ENCODE measurements at places on chromosomes 7 and 10.

GRCh38 chr10:81873932-81874816 lies 820 bp upstream of the NRG3 start:
- DNase-seq = peak; percentile 7

- no peak for DNase-seq
Measured at GRCh38 chr10:99528494-99529441, 4.0 kb upstream of the NKX2-3 start.

- DNase-seq = peak; percentile 0
Measured at GRCh38 chr10:88553116-88553752, 29.9 kb downstream of the RNLS start.

- DNase-seq = no peak
Measured at GRCh38 chr7:123916240-123916724, 8.8 kb upstream of the SPAM1 start.

DNA sequence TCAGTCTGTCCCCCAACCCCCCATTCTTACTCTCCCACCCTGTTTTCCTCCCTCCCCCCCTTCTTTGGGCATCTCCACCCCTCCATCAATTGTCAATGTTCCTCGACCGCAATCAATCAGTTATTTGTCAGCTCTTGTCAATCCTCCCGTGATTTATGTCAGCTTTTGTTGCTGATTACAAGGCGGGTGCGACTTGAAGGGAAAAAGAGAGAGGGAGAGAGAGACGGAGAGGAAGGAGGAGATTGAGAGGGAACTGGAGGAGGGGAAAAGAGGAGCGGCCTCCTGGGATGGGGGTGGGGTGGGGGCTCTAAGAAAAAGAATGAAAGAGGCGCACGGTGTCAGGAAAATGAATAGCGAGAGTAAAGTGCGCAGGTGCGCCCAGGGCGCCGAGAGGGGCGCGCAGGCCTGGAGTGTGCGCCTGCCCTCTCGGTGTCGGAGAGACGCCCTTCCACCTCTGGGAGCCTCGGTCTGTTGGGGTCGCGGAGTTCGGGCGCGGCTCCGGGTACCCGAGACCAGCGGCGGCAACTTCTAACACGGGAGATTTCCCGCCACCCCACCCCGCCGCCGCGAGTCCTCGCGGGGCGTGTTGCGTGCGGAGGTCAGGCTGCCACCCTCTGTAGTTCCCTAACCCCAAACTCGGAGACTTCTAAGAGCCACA lies 1.1 kb upstream of the ZNF503 start:
- no peak for DNase-seq

GRCh38 chr7:128860158-128861073 lies 2.2 kb upstream of the ATP6V1F start:
- DNase-seq = no peak

Data from activated T-cell treated with anti-CD3 and anti-CD28 coated beads for 48 hours (primary cell).